ENCODE measurements at places on chromosomes 3 and 15.
A peak's percentile ranks its signal among the peaks of the same experiment; 100 is the strongest.

DNA sequence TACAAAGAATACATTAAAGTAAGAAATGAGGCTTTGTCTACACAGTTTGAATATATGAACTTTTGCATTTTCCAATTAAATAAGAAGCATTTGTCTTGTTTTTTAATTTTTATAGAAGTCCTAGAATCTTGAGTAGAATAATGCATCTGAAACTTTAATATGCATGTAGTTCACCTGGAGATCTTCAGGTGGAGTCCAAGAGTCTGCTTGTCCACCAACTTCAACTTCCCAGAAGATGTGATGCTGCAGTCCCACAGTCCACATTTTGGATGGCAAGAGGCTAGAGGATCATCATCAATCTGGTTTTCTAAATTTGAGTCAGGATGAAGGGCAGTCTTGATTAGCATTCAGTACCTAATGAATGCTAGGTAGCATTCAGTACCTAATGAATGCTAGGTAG lies 357.6 kb upstream of the SOX2 start:
- DNase-seq, result no peak

DNA sequence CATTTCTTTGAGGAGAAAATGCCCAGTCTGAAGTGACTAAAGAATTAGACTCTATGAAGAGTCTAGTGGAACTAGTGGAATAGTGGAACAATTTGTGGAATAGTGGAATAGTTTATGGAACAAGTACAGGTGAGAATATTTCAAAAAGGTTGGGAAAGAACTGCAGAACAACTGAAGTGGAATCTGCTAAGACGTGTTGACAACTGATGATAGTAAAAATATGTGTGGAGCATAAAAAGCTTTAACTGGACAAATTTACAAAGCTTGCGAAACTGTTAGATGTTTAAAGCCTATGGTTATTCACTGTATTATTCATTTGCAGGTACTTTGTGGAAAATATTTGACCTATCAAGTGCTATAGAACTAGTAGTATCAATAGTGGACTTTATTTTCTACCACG lies 164.5 kb downstream of the ADAMTS9 start:
- DNase-seq, result no peak

DNA sequence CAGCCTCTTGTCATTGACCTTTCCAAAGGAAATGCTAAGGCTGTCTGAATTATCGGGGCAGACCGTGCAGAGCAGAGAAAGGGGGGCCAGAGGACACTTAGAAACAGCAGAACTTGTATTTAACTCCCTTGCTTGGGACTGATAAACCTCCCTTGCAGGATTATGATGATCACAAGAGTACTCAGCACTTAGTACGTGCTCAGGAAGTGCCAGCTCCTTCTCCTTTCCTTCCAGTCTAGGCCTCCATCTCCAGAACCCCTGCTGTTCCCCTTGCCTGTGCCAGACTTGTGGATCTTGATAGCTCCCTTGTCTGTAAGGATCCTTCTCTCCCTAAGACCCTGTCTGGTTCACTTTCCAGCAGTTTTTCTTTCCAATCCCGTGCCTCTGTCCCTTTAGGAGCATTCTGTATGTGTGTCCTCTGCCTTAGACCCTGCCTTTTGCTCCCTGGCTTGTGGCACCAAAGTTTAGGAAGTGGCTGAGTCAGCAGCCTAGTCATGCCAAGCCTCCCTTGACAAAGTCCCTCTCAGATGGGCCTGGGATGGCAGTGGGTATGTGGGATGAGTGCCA lies 747 bp downstream of the SORD start:
- peak; percentile 9 for DNase-seq

DNA sequence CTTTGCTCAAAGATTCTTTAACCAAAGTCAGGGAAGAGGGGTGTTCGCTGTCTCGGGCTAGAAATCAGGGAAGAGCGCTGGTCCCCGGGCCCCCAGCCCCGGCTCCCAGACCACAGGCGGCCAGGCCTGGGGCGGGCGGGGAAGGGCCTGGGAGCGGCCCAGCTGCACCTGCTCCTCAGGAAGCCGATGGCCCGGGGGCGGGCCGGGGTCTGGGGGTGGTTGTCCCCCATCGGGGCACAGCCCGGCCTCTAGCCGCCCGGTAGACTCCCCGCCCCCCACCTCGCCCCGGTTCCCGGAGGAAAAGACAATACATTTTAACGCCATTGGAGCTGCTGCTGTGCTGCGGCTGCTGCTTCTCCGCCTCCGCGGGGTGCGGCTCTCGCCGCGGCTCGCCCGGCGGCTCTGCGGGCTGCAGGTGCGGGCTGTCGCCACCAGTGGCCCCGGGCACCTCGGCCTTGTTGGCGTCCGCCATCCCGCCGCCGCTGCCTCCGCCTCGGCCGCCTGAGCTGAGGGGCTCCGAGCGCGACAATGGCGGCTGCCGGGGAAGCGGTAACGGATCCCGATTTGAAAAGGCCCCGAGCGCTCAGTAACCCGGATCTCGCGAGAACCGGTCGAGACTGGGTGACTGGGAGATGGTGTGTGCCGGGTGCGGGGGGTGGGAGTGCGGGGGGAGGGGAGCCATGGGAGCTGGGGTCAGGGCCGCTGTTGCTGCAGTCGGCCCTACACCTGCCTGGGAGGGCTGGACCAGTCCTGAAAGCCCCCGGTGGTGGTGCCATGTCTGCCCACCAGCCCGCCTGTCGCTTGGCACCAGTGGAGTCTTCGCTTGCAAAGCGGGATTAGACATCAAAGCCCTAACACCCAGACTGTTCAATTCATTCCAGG lies at the start of gene MYEF2:
MYEF2 (minus strand) TSS at position 530 of the 882 bp plus-strand sequence; CDS start at position 472, 58 bp downstream.
- peak; percentile 75 for DNase-seq

GRCh38 chr3:18024715-18025114 lies 282.3 kb upstream of the TBC1D5 start:
- no peak for DNase-seq

GRCh38 chr3:54994111-54994513 lies 66.3 kb upstream of the LRTM1 start:
- DNase-seq, result no peak

GRCh38 chr3:115859002-115859807 lies 235.9 kb downstream of the GAP43 start:
- DNase-seq, result no peak

- DNase-seq, result no peak
Observed at GRCh38 chr3:138642927-138643253, 34.3 kb downstream of the FAIM start.

All from iris pigment epithelial cell (primary cell).